ENCODE measurements at places on chromosomes 7 and 10. TPM values are rescaled to one million over a fixed set of nuclear protein-coding genes. Genes with fewer than 3 reads are reported as not detected.

The PON1 gene
- total RNA-seq: not detected

The CACNB2 gene
- 62.2 TPM for total RNA-seq

The TBL2 gene
- total RNA-seq: 28.8 TPM

The SEMA3D gene
- 1.8 TPM for total RNA-seq

The COL13A1 gene
- total RNA-seq: 1.2 TPM

Measured in gastroesophageal sphincter (tissue), 4 donors.